ENCODE measurements at places on chromosomes 12 and 14.

DNA sequence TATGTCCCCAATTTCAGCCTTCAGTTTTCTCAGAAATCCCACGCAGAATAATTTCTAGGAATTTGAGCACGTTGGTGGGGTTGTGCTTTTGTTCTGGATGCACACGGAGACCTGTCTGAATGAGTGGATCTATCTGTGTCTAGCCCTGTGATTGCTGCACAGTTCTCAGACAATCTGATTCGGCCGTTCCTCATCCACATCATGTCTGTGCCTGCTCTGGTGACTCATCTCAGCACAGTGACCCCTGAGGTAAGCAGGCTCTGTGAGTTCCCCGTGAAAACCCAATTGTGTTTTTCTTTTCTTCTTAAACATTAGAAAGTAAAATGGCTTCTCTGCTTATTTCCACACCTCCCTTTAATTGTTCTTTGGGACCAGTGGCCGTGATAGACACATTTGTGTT is 20.2 kb downstream of the UBE3B start:
- no peak for DNase-seq

DNA sequence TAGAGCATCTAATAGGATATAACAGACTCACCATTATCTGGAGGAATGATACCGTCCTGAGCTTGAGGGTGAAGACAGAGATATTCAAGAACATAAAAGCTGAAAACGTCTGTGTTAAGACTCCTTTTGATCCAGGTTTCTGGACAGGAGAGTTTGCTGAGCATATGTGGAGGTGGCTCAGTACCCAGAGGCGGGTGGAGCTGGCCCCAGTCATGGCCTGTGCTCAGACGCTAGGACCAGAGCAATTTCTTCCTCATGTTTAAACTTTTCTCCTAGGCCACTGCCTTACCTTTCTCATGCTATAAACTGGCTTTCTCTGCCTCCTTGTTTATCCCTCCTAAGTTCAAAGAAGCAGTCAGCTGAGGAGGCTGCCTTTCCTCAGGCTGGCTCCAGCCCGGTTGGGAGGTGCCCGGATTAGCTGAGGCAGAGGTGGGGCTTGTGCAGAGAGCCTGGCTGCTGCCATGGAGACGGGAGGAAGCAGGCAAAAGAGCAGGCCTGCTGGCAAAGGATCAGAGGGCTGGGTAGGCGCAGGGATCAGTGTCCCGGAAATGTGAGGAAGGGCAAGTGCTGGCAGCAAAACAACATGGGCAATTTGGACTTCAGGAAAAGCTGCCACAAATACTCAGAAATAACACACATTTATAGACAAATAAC is 13.7 kb downstream of the COA8 start:
- no peak for DNase-seq

GRCh38 chr12:992647-993046 is 1.6 kb downstream of the ERC1 start:
- no peak for DNase-seq

DNA sequence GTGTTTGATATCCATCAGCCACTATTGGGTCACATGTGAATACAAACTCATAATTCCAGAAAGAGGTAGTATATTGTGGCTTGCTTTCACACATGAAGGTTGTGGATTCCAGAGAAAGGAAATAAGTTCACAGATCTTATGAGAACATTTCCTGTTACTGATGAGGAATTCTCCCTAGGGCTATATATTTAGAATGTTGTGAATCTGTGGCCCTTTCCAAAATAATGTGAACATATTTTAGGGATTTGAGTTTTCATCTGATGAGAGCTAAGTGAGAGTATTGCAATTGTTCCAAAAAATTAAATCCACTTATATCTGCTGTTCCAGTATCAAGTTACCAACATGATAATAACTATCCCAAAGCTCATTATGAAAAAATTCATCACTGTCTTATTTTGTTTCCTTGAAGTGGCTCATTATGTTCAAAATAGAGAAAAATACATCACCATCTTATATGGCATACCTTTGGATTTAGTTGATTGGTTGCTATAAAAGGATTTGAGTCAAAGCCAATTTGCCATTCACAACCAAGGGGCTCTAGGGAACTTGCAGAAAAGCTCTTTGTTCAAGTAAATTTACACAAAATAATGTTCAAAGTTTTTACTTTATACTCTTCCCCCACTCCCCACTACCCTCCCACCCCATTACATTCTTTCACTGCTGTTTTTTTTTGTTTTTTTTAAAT is 76.3 kb downstream of the MYRFL start:
- DNase-seq: no peak

DNA sequence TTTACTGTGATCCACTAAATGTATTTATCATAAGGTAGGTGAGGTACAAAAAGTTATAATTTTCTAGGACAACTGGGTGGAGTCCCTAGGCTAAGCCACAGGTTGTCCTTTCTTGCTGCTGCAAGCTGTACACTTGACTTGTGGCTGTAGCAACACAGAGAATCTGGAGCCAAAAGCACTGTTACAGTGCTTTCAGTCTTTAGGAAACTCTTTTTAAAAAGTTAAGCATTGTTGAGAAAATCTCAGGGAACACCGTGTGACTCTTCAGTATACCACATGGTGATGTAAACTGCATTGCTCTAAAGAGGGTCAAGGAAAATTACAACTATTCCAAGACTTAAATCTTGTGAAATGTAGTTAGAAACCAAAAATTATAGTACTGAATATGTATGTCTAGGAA is 11.4 kb downstream of the SLC15A5 start:
- DNase-seq: no peak

- DNase-seq: no peak
Measured at GRCh38 chr12:2248087-2248900, 195.5 kb downstream of the CACNA1C start.

GRCh38 chr14:22122227-22122818 is 448.7 kb upstream of the OR4E1 start:
- DNase-seq: peak; percentile 23

DNA sequence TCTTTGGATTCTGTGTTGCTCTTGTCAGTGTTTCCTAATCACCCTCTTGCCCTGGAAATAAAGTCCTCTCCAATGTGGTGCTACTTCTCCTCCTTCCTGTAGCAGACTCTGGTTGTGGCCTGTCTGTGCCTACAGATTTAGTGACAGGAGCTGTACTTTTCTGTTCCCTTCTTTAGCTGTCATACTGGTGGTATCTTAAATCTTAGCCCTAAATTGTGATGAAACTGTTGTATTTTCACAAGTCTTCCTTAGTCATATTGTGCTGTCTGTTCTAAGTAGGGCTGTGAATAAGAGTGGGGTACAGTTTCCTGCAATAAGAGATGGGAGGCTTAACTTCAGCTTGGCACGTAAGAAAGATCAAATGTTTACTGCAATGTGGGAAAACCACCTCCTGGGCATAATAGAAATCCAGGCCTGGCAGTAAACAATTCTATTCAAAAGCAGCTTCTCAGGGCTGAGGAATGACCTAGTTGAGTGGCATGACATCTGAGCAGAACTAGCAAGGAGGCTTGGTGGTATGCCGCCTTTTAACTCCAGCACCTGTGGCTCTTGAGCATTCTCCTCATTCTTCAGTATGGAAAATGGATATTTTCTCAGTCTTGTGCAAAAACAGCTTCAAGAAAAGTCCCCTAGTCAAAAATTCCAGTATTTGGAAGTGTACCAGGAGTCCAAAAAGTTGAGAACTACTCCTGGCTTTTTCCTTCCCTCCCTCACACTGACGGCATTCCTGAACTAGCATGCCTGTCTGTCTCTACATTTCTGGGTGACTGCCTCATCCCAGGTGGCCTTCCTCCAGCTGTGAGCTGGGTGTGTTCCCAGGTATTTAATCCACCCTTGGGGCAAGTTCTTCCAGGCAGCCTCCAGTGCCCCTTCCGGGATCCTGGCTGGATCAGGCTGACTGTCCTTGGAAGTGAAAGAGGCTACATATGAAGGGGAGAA is 19.5 kb downstream of the ANO6 start:
- DNase-seq: no peak

DNA sequence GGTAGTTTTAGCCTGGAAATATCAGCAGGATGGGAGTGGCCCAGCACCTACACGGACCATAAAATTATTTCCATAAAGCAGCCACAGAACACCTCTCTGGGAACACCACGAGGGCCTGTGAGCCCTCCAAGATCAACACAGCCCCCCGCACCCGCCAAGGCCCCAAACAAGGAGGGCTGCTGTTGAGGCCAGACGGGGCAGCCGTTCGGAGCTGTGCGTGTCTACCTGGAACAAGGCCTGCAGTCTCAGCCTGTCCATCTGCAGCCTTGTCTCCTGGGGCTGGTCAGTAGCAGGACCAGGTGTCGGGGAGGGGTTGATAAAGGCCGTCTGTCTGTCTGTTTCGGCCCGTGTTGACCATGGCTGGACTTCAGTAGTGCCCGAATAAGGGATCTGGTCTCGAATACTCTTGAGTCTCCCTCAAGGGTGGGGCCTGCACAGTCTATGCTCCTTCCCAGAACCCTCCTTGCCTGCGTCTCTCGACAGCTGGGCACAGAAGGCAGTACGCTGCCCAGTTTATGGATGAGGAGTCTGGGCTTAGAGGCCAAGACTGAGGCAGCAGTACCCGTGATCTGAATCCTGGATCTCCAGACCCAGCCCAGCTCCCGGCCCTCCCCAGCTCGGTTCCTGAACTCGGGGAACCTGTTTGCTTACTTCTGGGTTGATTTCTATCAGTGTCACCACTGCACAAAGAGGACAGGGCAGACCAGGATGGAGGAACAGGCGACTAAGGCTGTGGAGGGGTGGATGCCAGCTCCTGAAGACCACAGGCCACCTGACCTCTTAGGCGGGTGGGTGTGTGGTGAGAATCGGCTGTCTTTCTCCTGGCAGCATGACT is 23.1 kb upstream of the DLK1 start:
- no peak for DNase-seq

GRCh38 chr12:113237748-113238147 is 16.5 kb downstream of the TPCN1 start:
- DNase-seq: no peak

DNA sequence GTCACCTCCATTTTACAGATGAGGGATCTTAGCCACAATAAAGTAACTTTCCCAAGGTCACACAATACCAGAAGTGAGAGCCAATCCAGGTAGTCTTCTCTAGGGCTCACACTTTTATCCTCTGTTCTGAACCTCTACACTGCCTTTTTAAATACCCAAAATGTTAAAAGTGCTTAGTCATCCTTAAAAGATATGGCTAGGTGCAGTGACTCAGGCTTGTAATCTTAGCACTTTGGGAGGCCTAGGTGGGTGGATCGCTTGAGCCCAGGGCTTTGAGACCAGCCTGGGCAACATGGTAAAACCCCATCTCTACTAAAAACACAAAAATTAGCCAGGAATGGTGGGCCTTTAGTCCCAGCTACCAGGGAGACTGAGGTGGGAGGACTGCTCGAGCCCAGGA is 104.1 kb upstream of the PPP4R3A start:
- DNase-seq: no peak

- DNase-seq: no peak
Measured at GRCh38 chr14:64488590-64489099, 15.0 kb downstream of the ZBTB25 start.

GRCh38 chr12:65666876-65667275 is 157.4 kb upstream of the HMGA2 start:
- no peak for DNase-seq

GRCh38 chr14:36857842-36858445 is 196.3 kb downstream of the PAX9 start:
- DNase-seq: no peak

DNA sequence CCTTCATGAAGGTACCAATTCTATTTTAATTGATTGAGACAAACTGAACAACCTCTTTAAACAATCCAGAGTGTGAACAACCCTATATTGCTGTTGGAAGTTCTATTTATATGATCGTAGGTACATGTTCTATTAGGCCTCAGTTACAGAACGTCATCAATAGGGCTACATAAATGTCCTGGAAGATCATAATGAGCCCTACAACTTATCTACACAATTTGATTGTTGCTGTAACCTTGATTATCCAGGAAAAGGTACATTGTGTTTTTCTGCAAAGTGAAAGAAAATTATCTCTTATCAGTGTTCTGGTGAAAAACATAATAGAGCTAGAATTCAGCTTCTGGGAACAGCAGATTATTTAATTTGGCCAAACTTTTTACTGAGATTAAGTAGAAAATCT is 612.9 kb downstream of the GALC start:
- no peak for DNase-seq

DNA sequence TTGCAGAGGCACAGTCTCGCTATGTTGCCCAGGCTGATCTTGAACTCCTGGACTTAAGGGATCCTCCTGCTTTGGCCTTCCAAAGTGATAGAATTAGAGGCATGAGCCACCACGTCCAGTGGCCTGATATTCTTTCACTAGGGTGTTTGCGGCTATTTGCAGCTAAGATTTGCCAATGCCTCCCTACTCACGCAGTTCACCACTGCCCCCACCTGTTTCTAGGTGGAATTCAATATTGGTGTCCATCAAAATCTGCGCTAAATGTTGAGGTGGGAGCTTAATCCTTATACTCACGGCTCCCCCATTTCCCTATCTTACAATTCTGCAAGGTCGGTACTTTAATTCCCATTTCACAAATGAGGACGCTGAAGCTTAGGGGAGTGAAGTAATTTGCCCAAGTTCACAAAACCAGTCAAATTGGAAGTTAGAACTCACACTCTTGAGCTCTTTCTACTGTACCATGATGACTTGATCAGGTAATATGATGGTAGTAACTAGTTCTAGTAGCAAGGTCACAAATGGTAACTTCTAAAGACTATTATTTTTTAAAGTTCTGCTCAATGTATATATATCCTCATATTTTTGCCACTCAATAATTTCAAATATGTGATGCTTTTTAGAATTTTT is 22.1 kb upstream of the LRRC9 start:
- DNase-seq: no peak

GRCh38 chr12:33519566-33519965 is 79.9 kb upstream of the SYT10 start:
- DNase-seq: no peak

DNA sequence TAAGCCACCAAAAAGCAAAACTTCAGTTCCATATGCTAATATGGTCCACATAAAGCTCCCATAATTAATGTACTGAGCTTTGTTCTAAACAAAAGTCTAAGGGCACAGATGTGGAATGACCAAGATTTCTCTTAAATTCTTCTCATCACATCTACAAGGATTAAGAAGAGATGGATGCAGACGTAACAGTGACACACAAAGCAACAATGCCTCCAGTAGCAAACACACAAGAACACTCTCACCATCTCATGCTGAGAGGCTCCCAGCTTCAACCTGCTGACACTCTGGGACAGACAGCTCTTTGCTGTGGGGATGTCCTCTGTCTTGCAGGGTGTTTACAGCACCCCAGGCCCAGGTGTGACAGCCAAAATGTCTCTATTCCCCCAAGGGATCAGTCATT is 48.2 kb downstream of the SETD3 start:
- no peak for DNase-seq

DNA sequence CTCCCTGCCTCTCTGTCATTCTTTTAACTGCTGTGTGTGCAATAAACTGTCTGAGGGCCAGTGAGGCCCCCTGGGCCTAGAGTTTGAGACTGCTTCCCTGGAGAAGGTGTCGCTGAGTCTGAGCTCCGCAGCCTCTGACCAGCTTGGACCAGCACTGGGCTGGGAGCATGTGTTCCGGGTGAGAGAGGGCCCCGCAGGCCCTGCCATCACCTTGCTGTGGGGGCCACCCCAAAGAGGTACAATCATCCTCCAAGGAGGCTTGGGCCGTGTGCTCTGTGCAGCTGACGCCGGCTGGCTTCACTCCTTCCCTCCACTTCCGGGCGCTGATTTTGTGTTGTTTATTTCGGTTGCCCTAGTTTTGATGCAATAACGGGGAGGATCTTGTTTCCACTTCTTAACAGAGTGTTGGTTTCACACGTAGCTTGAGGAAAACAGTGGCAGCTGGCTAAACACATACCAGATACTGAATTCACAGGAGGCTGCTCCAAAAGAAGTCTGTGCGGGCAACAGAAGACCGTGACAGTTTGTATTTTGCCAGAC is 121.6 kb downstream of the TMEM132C start:
- peak; percentile 18 for DNase-seq
